Stimulated activated CD4-positive, alpha-beta T cell treated with anti-CD3 and anti-CD28 coated beads, Interleukin-4, amount 100 ng/mL, for 4 hours (primary cell): ENCODE measurements at places on chromosomes 6 and 20.

DNA sequence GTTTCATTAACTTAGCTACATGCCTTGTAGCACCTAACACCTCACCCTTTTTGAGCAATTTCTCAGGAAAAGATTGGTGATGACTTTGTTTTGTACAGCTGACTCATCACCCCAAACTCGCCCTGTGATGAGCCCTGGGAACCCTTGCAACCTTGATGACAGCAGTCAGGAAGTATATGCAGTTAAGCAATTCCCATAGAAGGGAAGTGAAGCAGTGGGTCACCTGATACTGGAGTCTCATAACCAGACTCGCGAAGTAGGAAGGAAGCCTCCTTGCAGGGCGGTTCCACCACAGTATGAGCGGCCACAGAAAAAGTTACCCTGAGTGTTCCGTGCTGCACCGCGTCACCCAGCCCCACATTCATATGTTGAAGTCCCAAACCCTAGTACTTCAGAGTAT, 82.0 kb upstream of the EDN1 start:
- DNase-seq: no peak

- no peak for DNase-seq
Observed at GRCh38 chr6:81241126-81242041, 511.1 kb downstream of the TENT5A start.

GRCh38 chr6:88360203-88360797, 194.2 kb upstream of the CNR1 start:
- no peak for DNase-seq

- DNase-seq: no peak
Observed at GRCh38 chr6:110422444-110422822, 7.1 kb upstream of the DDO start.

GRCh38 chr6:81362246-81362645, 390.2 kb downstream of the TENT5A start:
- no peak for DNase-seq

DNA sequence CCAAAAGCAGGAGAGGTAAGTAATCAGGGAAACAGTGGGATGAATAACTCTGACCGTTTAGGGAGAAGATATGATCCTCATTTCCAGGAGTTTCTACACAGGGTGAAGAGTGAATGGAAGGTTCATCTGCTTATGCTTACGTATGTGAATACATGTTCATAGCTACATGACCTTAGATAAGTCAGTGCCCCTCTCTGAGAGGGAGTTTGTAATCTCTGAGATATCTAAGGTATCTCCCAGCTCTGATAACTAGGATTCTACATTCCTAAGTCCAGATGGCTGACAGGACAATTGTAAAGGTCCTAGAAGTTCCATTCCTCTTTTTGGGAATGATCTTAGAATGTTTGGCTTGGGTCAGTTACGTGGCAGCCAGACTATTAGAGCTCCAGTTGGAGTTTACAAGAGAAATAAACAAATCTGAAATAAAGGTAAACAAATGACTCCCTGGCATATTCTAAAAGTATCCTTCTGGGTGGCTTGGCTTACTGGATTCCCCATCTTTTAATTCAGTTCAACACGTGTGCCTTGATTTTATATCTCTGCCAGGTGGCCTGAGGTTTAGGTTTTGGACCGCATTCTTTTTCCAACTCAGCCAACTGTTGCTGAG, 15.8 kb downstream of the PROCR start:
- DNase-seq: no peak

DNA sequence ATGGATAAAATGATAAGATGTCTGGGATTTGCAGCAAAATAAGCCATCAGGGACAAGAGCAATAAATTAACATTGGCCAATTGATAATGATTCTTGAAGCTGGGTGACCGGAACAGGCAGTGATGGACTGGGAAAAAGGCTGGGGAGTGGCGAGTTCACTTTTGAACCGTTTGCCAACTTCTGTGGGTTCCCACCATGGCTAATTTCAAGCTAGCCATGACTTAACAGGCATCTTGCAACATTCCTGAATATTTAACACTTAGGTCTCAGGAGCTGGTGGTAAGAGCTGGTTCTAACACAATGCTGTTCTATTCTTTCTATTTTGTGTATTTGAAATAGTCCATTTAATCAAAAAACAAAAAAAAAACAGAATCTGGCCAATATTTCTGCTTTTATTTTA, 37.6 kb upstream of the CD83 start:
- no peak for DNase-seq

DNA sequence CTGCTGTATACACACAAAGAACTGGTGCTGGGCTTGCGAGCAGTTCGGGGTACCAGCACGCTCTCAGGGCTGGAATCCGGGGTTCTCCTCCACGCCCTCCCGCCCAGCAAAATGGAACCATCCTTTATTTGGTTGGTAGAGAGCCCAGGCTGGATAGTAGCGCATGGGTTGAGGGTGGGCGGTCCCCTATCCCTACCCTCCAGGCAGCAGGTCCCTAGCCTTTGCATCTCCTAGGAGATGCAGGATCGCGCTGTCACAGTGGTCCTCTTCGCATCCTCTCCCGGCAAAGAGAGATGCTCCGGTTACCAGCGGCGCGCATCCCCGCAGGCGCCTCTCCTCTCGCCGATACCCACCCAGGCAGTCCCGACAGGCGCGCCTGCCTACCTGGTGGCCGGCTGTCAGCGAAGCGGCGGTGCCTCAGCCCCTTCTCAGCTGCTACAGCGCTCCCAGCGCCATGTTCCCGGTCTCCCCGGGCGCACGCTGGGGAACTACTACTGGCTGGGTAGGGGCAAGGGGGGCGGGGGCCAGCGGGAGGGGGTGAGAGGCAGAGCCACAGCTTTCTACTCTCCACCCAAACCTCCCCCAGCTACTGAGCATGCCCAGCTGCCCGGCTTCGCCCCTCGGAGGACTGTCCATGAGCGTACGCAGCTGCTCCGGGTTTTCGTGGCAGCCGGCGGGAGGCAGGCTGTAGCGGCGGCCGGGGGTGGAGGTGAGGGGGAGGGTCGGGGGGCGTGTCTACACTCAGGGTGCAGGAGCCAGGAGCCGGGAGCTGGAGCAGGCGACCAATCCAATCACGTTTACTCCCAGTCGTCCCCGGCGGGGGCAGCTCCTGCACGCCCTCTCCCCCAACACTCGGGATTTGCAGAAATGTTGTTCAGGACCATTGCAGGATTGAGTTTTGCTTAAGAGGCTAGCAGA, at the start of gene PAK5:
Gene PAK5, minus strand, starts transcription at position 699 of the 918 bp plus-strand sequence. CDS start 194,748 bp downstream, outside the sequence.
- DNase-seq: no peak

DNA sequence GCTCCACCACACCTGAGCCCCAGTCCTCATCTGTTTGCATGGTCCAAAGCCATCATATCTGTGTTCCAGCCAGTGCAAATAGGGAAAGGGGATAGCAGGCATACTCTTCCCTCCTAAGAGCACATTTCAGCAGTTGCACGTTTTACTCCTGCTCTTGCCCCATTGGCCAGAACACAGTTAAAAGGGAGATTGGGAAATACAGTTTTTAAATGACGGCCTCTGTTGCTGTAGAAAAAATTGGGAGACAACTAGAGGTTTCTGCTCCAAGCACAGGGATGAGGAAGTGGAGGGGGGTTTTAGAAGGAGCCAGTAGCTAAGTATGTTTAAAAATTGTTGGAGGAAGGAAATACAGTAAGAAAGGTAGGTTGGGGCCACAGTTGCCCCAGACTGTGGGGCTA, 14.6 kb upstream of the STK35 start:
- DNase-seq: no peak

GRCh38 chr6:108157981-108158525, 7.8 kb upstream of the NR2E1 start:
- no peak for DNase-seq
